T-helper 2 cell treated with Interferon-gamma antibody and Interleukin-4, amounts not matched to agents 5 μg/mL and 100 μg/mL, for 36 hours (primary cell): ENCODE measurements at places on chromosomes 4 and X.

DNA sequence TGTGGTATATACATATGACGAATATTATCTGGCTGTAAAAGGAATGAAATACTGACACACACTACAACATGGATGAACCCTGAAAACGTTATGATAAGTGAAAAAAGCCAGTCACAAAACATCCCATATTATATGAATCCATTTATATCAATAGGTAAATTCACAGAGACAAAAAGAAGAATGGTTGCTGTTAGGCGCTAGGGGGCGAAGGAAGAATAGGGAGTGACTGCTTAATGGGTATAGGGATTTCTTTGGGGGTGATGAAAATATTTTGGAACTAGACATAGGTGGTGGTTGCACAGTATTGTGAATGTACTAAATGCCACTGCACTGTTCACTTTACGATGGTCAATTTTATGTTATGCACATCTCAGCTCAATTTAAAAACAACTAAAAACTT is 96.4 kb upstream of the EGFL6 start:
- no peak for DNase-seq

DNA sequence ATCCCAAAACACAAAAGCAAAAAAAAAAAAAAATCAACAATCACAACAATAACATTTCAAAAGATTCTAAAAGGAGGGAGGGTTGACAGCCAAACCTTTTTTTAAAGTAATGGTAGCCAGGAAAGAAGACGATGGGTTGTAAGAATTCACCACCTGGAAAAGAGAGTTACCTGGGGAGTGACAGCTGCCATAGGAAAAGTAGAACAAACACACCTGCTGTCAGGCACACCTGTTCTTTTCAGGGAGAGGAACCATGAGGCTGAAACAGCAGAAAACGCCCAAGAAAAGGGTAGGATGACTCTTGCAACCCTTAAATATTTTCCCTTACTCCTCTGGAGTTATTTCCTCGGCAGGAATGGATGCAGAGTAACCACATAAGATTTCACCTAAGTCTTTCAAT is 388.4 kb upstream of the TEX13C start:
- no peak for DNase-seq

DNA sequence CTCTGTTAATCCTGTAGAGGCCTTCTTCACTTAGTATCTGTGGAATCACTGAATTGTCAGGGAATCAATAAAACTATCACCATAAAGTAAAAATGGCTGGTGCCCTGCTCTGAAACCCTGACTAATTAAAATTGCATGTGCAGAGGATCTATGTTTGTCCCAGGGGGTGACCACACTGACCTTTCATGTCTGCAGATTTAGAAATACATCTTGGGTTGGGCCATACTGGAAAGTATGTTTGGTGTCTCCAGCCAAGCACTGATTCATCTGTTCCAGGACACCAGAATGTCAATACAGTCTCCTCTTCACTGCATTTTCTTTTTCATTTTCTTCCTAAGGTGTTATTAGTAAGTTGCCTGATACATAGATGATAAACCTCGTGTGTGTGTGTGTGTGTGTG is 490.9 kb upstream of the INTU start:
- no peak for DNase-seq

DNA sequence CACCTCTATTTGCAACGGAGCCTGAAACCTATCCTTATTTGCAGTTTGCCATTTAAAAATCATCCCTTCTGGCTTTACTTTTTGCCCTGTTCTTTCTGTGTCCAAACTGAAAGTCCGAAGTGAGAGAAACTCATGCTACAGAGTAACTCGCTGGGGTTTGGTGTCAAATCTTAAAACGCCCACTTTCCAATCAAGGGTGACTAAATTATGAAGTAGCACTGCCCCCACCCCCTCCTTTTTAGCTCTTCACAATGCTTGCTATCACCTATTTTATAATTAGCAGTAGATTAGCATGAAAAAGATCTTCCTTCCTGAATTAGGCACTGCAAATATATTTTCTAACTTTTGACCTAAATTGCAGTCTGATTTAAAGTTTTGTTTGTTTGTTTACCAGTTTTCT is 52.5 kb downstream of the VGLL1 start:
- DNase-seq = no peak

DNA sequence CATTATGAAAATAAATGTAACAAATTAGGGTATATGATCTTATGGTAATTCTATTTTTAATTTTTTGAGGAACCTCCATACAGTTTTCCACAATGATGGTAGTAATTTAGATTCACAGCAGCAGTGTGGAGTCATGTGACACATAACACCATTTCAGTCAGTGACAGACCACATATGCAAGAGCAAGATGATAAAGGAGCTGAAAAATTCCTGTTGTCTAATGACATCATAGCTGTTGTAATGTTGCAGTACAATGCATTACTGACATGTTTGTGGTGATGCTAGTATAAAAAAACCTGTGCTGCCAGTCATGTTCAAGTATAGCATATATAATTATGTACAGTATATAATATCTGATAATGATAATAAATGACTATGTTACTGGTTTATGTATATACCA is 28.5 kb downstream of the EMCN start:
- DNase-seq = no peak

- no peak for DNase-seq
These were observed 119.0 kb downstream of the NKX6-1 start for GRCh38 chr4:84379917-84380641.

DNA sequence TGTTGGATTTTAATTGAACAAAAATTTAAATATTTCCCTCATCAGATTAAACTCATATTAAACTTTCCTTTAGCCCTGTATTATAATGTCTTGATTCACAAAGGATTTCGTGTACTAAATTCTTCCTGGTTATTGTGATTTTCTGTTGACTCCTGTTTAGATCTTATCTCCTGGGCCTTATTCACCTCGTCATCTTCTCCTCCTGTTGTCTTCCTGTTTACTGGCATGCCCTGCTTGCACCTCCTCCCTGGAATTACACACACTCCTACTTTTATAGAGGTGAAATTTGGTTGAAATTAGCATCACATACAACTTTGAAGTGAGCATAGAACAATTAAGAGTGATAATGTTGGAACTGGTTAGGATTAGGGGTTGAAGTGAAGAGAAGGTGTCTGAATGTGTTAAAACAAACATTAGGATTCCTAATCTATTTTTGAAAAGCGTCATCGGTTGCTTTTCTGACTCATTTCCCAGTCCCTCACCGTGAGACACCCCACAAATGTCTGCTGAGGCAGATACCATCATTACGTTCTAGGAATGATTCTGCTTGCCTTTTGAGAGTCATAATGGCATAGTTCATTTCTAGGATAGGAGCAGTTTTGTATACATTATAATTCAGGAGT is 32.5 kb downstream of the TLL1 start:
- no peak for DNase-seq

DNA sequence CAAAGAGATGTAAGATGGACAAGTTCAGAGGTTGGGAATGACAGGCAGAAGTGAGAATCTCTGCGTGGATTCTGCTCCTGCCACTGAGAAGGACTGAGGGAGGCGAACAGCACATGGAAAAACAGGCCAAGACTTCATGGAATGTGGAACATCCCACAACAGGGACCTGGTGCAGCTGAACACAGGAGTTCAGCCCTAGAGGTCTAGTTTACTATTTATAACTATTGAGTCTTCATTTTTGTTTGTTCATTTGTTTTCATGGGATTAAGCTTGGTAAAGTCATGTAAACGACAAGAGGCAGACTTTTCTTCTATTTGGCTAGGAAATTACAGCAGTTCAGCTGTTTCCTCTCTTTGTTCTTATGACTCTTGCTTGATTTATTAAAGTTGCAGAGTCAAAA is 234.5 kb downstream of the MAML3 start:
- no peak for DNase-seq

GRCh38 chrX:39450234-39450977 is 647.4 kb downstream of the BCOR start:
- no peak for DNase-seq

DNA sequence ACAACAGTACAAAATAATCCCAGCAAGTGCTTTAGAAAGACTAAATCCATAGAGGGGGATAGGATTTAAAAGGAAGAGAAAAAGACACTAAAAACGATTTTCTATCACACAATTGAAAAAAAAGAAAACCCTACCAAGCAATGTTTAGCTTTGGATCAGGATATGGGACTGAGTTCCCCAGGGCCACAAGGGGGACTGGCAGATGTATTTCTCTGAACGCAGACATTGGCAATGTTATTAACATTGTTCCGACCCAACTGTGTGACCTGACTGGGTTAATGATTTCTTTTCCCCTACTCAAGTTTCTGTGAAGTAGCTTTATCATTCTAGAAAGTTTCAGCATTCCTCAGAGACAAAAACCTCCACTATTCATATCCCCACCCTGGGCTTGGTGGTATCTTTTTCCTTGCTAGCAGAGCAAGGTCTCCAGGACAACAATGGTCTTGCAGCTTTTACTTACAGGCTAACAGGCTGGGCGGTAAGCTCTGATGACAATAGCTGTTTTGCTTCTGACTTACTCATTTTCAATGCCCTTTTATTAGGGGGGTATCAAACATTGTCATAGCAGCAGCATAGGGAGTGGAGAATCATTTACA is 25.8 kb downstream of the SLC7A11 start:
- DNase-seq = no peak

DNA sequence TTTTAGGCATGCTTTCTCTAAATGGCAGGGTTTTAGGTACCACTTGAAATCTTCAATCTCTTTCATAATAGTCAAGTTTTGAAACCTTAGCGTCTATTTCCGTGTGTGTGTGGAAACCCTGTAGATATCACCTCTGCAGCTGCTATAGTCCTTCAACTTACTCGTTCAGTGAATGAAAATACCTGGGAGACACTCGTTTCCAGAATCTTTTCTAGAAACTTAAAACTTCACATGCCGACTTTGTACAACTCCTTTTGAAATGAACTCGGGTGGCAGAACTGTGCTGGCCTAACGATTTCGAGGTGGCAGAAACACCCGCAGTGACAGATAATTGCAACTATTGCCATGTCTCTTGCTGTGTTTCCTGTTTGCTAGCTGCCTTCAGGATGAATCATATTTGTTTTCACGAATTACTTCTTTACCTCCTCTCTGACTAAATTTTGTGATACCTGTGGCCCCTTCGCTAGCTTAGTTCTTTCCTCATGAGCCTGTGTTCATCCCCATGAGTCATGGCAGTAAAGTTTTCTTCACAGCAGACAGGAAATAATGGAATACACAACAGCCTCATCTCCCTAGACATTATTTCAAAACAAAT is 104.7 kb upstream of the SMIM10 start:
- DNase-seq = no peak

- no peak for DNase-seq
These were observed 8.6 kb upstream of the TKTL2 start for GRCh38 chr4:163482190-163482589.

DNA sequence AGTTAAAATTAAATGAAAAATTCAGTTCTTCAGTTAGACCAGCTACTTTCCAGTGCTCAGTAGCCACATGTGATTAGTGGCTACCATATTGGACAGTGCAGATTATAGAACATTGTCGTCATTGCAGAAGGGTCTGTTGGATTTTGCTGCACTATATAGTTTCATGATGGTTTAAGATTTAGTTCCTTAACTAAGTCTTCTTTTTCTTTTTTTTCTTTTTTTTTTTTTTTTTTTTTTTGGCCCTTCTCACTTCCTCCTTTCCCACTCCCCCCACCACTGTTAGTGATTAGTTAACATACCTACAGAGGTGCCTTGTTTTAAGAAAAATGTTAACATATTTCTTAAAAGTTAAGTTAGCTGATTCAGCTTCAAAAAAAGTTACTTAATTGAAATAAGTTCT is 9.0 kb downstream of the RAB9A start:
- DNase-seq = no peak
